ENCODE measurements at places on chromosomes 5 and 9.

- no peak for DNase-seq
Observed at GRCh38 chr5:87354496-87354895, 58.2 kb downstream of the CCNH start.

DNA sequence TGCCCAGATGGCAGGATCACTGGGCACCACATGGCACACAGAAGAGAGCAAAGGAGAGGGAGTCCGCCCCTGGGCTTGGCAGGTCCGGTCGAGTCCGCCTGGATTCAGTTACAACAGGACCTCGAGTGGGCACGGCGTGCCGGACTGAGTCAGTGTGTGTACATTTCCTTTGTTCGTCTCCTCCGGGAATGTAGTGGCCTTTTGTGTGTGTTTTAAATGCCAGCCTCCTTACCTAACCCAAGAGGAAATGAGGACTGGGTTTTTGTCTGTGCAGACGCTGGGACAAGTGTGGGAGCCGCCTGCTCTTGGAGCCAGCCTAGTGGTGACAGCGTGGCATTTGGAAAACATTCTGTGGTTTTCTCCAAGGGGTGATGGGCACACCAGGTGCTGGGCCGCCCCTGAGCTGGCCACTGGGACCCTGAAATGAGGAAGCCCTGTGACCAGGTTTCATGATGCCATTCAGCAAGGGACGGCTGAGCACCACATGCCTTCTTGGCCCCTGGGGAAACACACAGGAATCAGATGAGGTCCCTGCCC, 9.6 kb downstream of the NEK6 start:
- DNase-seq, result no peak

DNA sequence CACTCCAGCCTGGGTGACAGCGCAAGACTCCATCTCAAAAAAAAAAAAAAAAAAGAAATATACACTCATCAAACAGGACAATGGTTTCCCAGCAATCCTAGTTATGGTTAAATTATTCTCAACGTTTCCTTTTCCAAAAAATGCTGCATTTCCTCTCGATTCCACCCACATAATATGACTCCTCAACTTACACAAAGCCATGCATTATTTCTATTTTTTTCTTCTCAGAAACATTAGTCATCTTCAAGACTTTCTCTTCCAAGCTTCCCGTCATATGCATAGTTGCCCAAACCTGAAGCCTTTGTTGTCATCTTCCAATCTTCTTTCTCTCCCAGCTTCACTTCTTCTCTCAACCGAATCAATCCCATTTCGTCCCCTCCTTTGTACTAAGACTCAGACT, 61.4 kb upstream of the RANBP6 start:
- no peak for DNase-seq

DNA sequence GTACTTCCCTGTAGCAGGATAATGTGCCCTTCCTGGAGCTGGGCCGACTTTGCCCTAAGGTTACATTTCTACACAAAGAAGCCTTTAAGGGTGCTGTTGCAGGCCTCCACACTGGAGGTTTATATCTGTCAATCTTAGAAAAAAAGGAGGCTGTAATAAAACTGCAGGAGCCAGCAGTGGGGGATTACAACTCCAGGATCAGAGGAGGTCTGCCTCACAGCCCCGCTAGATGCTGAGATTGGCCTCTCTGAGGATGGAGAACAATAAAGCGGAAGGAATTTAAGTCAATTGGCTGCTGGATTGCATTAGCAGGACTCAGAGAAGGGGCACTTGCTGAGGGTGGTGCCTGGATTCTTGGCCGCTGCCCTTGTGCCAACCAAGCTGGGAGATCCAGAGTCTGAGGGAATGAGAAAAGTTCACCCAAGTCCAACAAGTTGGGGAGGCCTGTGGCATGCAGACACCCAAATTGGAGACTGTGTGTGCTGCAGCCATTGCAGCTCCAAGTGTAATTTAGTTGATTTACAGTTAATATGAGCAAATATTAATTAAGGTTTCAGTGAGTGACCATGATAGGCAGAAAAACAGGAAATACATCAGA, 99.0 kb upstream of the SSBP2 start:
- no peak for DNase-seq

- DNase-seq, result no peak
Observed at GRCh38 chr5:96342581-96342980, 90.5 kb downstream of the PCSK1 start.

DNA sequence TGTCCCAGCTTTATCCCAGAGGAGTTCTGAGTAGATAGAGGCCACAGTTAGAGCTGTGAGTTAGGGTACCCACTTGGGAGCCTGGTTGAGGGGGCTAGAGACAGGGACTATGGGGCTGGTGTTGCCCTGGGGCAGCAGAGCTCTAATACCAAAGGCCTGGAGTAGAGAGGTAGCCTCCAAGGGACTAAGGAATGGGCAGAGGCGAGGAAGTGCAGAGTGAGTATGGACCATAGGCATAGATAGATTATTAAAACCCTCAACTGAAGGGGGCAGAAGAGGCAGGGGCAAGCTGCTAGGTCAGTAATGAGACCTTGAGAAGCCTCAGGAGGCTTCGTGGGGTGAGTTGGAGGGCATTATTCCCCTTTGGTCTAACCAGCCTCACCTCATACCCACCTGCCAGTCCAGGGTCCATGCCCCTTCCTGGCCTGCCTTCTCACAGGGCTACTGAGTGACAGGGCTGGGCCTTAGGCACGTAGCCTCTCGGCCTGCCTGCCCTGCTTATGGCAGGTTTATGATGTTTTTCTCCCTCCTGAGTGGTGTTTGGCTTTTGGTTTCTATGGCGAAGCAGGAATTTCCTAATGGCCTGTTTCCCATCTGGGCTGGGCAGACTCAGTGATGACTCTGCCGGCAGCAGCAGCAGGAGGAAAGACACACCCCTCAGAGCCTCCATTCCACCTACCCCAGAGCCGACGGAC, 8.0 kb downstream of the PDLIM4 start:
- no peak for DNase-seq

DNA sequence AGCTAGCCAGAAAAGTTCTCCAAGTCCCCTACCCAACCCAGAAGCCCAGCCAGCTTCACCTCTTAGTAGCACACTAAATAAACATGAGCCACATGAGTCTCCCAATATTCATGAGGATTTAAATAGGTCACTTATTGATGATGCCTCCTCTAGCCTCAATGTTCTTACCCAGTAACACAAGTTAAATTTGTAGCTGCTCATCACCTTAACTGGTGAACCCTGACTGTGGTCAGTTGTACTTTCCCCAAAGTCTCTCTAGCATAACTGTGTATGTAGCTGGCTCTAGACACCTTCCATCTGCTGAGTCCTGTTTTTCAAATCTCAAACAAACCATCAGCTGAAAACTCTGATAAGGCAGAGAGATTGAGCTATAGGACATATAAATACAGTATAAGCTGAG, 100.3 kb upstream of the ELAVL2 start:
- no peak for DNase-seq

- DNase-seq, result no peak
Observed at GRCh38 chr5:154498994-154499393, 21.0 kb upstream of the HAND1 start.

DNA sequence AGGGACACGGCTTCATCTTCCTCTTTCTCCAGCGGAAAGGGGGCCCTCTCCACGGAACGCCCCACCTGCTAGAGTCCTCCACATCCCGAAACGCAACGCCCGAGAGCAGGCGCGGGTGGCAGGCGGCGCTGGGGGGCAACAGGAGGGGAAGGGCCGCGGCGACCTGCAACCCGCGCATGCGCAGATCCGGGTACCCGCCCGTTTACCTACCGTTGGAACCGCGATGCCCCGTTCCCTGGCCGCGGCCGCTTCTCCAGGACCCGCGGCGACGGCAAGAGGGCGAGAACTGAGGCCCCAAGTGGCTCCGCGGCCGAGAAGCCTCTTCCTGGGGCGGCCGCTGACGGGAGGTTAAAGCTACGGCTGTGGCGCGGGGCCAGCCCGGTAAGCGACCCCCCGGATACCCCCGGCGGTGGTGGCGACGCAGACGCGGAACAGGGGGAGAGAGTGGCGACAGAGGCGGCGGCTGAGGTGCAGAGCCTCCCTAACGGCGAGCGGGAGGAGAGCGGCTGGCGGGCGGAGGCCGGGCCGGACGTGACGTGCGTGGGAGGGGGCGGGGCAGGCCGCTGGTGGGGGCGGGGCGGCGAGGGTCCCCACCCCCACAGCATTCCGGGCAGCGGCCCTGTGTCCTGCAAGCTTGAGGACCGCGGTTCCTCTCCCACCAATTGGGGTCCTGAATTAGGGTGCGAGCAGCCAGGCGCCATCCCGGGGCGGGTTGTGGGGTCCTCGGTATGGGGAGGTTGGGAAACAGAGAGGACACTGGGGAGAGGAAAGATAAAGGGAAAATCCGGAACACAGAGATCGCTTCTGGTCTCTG, at the start of gene FAM13B:
Gene FAM13B (minus strand): TSS at position 508 of the 814 bp plus-strand sequence. CDS start 13,968 bp downstream, outside the sequence.
- DNase-seq, result peak; percentile 86

DNA sequence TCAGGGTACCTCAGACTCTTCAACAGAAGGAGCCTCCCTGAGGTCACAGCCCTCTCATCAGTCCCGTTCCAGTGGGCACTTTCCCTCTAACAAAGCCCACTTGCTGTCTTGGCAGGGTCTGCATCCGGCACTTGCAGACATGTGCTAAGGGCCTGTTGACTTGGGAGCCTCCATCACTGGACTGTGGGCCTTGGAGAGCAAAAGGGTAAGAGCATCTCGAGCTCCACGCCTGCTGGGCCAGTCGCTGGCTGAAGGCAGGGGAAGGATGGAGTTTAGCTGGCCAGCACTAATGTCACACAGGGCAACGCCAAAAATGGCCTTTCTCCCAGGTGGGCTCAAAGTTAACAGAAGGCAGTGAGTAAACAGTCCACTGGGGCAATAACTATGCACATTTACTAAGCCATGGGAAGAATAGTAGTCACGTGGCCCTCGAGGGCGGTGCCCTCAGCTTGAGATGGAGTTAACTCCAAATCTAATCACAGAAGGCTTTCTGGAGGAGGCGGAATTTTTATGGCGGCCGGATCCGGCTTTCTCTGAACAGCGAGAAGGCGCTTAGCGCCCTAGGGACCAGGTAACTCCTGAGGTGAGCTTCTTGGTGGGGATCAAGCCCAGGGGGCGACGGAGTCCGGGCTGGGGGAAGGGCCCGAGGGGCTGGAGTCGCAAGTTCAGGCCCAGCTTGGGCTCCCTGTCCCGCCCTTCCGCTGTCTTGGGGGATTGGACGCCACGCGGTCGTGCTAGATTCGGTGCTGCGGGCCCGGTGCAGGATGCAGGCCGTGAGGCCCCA, 2.0 kb upstream of the NSD1 start:
- no peak for DNase-seq

GRCh38 chr5:82151662-82152061, 126.5 kb downstream of the RPS23 start:
- no peak for DNase-seq

DNA sequence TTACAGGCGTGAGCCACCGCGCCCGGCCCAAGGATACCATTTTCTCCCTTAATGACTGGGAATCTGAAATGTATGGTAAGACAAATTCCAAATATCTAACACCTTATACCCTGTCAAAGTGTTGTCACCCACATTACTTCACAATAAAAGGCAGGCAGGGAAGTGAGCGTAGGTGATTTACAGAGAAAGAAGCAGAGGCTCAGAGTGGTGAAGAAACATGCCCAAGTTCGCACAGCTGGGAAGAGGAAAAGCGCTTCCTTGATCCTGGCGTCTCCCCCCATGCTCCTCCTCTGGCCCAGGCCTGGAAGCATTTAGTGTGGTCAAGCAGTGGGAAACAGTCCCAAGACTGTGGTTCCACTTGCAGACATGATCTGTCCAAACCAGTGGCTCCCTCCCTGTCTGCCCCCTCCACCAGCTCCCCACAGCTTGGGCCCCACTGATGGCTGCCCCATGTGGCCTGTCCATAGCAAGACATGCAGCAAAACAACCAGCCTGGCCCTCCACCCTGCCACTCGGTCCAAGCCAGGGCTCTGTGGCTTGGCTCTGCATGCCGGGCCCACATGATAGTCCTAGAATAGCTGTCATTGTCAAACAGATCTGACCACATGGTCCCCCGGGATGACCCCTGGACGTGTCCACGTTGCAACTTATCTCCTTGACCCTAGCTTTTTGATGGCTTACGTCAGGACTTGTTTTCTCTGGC, 107.2 kb downstream of the TTLL11 start:
- DNase-seq, result no peak

DNA sequence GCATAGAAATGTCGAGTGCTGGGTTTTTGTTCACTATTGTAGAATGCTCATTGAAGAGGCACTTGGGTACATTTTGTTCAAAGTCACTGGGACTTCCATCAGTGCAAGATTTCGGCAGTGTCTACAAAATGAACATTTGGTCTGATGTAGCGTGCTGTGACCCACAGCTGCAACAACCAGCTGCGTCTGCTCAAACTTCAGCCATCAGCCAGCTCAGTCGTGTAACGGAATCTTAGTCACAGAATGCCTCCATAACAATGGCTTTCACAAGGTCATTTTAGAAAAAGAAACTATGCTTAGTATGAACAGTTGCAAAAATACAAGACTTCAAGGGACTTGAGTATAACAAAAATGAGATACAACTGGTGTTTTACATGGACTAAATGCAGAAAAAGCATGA, 828.1 kb upstream of the GRAMD2B start:
- no peak for DNase-seq

DNA sequence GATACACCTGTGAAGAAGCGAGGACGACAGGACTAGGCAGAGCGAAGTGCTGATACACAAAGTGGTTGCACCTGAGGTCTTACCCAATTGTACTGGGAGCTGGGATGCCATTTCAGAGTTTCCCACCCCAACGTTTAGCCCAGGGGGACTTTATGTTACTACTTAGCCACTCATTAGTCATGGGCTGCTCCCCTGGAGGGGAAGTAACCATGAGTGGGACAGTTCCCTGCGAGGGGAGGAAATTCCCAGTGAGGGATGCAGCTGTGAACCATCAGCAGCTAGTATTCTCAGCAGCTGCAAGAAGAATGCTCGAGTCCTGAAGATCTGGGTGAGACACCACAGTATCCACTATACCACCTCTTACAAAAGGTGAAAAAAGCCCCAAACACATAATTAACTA, 93.7 kb upstream of the ACTBL2 start:
- no peak for DNase-seq

- DNase-seq, result no peak
Observed at GRCh38 chr9:93645921-93646639, 69.7 kb downstream of the PHF2 start.

- no peak for DNase-seq
Observed at GRCh38 chr5:136656811-136657210, 291.5 kb upstream of the TRPC7 start.

- no peak for DNase-seq
Observed at GRCh38 chr5:74279244-74279643, 361.3 kb downstream of the ENC1 start.

DNA sequence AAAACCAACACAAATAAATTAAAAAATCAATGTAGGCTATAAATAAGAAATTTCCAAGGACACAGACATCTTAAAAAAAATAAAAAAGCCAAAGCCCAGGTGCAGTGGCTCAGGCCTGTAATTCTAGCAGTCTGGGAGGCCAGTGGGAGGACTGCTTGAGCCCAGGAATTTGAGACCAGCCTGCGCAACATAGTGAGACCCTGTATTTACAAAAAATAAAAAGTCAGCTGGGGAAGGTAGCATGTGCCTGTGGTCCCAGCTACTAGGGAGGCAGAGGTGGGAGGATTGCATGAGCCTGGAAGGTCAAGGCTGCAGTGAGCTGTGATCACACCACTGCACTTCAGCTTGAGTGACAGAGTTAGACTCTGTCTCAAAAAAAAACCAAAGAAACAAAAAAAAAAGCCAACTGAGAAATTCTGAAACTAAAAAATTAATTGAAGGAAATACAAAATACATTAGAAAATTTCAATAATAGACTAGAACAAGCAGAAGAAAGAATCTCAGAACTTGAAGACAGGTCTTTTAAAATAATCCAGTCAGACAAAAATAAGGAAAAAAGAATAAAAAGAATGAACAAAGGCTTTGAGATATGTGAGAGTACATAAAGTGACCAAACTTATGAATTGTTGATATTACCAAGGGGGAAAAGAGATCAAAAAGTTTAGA, 149.5 kb upstream of the PANK3 start:
- no peak for DNase-seq

Measured in HEK293T (cell line).